ENCODE measurements at places on chromosomes 13 and 19.

DNA sequence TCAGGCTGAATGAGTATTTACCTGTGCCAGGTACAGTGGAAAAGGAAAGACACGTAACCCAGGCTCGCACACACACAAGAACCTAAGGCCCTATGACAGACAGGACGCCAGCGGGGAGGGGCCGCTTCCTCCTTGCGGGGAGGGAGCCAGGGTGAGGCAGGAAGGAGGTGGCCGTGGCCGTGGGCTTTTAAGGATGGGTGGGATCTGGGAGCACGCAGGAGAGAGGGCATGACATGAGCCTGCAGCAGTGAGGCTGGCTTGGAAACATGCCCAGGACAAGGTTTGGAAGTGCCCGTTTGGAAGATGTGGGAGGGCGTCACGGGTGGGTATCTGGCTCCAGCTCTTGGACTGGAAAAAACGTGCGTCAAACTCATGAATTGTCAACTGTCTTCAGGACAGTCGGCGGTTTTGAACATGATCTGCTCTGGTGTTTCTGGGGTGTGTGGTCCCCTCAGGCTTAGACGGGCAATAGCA, 20.1 kb downstream of the SH3GL1 start:
- DNase-seq, result no peak

GRCh38 chr13:38814331-38814730, 127.5 kb downstream of the FREM2 start:
- no peak for DNase-seq

GRCh38 chr13:113668491-113668971, 1.5 kb downstream of the GRK1 start:
- no peak for DNase-seq

DNA sequence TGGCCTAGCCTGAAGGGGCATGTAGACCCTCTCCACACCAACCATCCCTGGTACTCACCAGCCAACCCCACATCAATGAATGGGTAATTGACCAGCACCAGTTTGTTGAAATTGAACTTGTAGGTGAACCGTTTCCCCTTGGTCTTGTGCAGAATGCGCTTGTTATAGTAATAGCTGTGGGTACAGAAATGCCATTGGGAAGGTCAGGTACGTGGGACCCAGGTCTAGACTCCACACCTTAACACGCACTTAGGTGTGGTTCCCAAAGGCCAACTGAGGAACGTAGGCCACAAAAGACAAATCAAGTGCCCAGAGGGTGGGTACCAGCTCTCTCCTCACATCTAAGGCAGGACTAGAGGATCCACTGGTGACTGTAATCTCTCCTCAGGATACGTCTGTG, 5.2 kb downstream of the ERF start:
- DNase-seq, result no peak

DNA sequence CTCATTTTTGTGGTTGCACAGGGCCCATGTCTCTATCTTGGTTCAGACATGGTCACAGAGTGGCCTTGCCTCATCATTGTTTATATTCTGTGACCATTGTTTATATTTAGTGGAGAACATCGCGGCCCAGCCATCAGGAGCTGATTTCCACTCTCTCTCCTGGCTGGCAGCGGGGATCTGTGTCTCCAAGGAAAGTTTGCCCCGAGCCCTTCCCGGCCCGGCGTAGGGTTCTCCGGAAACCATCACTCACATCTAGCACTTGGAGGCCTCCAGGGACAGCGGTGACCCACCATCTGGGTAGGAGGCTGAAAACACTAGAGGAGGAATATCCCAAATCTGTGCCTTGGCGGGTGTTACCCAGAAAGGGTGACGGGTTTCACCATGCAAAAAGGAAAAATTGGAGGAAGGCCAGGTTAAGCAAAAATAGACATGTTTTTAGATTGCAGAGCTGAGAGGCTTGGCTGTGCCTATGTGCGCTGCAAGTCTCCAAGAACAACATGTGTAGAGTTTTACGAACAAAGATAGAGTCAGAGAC, 726 bp upstream of the ZNF358 start:
- no peak for DNase-seq

DNA sequence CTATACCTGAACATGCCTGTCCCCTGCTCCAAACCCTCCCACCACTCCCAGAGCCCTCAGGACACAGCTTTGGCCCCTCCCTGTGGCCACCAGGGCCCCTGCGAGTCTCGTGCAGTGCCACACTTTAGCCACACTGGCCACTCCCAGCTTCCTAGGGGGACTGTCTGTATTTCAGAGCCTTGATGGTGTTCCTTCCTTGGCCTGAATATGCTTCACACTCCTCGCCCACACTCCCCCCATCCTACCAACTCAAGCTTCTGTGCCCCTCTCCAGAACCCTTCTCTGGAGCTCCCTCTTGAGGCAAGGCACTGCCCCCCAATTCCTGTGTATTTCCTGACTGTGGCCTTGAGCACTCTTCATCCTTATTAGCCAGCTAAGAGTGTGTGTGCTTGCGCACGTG, 80.2 kb downstream of the DPF1 start:
- no peak for DNase-seq

GRCh38 chr13:111952814-111953213, 114.1 kb upstream of the SOX1 start:
- no peak for DNase-seq

- DNase-seq, result no peak
These were observed 103.8 kb downstream of the LRCH1 start for GRCh38 chr13:46656786-46657185.

GRCh38 chr13:86155756-86156155, 356.5 kb upstream of the SLITRK6 start:
- DNase-seq, result no peak

GRCh38 chr19:1854542-1855039, 6.3 kb upstream of the REXO1 start:
- no peak for DNase-seq

GRCh38 chr13:113801289-113801961, 42.4 kb downstream of the TMEM255B start:
- DNase-seq, result no peak

- peak; percentile 71 for DNase-seq
These were observed 9.4 kb upstream of the FXYD3 start for GRCh38 chr19:35106291-35106583.

GRCh38 chr19:4811328-4812131, 20.0 kb downstream of the TICAM1 start:
- DNase-seq, result peak; percentile 45

DNA sequence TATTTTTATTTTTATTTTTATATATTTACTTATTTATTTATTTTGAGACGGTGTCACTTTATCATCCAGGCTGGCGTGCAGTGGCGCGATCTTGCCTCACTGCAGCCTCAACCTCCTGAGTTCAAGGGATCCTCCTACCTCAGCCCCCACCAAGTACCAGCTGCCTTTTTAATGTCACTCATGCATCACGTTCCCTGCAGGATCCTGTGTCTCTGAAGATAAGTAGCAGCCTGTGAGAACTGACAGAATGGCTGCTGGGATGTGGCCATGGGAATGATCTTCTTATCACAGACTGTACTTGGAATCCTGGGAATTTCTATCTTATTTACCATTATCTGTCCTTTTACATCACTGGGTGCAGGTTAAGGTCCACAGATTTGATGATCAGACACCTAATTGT, 9.2 kb upstream of the ZNF761 start:
- DNase-seq, result no peak

DNA sequence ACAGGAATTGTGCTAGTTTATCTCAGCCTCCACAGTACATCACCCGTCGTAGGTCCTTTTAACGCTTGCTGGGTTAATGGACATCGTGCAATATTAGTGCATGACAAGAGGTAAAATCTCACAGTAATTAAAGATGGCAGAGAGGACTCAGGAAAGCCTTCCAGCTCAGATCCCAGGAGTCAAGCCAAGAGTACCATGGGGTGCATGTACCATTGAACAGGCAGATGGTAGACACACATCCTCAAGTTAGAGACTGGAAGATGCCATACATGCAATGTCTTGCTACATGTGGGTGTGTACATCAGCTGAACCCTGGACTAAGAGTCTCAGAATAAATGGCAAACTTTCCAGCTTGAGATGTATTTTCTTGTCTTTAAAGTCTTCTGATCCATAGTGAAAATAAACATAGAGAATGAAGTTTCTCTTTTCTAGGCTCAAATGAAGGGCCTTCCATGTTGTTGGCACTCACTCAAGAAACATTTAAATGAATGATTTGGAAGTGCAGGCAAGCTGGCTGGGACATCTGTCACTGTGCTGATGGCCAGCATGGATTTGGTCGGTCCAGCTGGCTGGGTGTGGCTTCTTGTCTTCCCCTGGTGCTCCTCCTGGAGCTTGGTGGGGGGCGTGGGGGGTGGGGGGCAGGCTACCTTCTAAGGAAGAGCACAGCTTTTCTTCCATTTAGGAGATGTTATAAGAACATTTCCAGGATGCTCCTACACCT, 290.9 kb upstream of the MAB21L1 start:
- no peak for DNase-seq

- DNase-seq, result no peak
These were observed 419.3 kb upstream of the NBEA start for GRCh38 chr13:34522808-34523207.

- DNase-seq, result no peak
These were observed 46.6 kb downstream of the MBNL2 start for GRCh38 chr13:97268772-97269171.

- no peak for DNase-seq
These were observed 9.7 kb upstream of the ATP11A start for GRCh38 chr13:112679932-112680677.

GRCh38 chr19:30916238-30916637, 433.0 kb downstream of the TSHZ3 start:
- DNase-seq, result no peak

DNA sequence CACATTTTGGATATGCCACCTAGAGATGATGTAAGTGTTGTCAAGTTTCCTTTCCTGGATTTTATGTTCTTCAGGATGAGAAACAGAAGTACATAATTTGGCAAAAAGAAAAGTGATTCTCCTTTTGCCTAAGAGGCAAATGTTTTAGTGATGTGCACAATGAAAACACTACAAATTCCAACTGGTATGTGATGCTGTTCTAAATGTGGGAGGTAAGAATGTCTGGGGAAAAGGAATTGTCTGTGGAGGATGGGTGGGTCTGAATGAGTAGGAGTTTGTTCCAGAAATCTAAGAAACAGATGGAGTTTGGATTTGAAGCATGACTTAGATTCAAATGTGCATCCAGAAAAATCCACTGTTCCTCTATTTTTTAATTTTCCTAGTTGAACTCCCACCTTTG, 473.6 kb upstream of the SPRY2 start:
- no peak for DNase-seq

- DNase-seq, result no peak
These were observed 44.6 kb downstream of the ANKRD27 start for GRCh38 chr19:32630338-32630737.

GRCh38 chr19:51148580-51148979, 6.5 kb downstream of the SIGLEC7 start:
- no peak for DNase-seq

DNA sequence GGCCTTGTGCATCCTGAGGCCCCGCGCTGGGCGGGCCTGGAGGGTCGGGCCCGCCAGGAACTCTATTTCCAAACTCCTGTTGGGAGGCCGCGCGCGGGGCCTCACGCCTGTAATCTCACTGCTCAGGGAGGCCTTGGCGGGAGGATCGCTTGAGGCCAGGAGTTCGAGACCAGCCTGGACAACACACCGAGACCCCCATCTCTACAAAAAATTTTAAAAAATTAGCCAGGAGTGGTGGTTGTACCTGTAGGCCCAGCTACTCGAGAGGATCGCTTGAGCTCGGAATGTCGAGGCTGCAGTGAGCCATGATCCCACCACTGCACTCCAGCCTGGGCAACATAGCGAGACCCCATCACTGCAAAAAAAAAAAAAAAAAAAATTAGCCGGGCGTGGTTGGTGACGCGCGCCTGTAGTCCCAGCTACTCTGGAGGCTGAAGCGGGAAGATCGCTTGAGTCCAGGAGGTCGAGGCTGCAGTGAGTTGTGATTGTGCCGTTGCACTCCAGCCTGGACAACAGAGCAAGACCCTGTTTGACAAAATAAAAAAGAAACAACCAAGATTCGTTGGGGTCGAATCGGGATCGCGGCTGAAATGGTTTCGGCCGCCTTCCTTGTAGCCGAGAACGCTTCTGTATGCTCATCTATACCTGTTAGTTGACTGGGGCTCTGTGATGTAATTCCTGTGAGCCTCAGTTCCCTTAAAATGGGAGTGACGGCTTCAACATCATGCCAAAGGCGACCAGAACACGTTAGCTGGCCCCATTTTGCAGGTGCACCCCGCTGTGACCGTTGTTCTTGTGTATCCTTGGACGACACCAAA, 636 bp downstream of the SF3A2 start:
- DNase-seq, result no peak

- no peak for DNase-seq
These were observed 49.0 kb downstream of the ARHGEF18 start for GRCh38 chr19:7397687-7398086.

- no peak for DNase-seq
These were observed 667 bp upstream of the MBNL2 start for GRCh38 chr13:97221466-97221865.

DNA sequence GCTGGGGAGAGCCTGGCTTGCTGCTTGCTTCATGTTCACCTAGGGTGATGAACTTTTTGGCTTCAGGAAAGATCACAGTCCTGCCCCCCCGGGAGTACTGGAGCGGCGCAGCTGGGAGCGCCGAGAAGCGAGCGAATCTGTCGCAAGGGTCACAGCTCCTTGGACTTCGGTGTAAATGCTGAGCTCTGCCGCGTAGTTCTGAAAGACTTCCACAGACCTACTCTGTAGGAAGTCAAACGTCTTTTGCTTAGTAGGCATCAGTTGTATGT, 2.7 kb downstream of the ING1 start:
- DNase-seq, result no peak

DNA sequence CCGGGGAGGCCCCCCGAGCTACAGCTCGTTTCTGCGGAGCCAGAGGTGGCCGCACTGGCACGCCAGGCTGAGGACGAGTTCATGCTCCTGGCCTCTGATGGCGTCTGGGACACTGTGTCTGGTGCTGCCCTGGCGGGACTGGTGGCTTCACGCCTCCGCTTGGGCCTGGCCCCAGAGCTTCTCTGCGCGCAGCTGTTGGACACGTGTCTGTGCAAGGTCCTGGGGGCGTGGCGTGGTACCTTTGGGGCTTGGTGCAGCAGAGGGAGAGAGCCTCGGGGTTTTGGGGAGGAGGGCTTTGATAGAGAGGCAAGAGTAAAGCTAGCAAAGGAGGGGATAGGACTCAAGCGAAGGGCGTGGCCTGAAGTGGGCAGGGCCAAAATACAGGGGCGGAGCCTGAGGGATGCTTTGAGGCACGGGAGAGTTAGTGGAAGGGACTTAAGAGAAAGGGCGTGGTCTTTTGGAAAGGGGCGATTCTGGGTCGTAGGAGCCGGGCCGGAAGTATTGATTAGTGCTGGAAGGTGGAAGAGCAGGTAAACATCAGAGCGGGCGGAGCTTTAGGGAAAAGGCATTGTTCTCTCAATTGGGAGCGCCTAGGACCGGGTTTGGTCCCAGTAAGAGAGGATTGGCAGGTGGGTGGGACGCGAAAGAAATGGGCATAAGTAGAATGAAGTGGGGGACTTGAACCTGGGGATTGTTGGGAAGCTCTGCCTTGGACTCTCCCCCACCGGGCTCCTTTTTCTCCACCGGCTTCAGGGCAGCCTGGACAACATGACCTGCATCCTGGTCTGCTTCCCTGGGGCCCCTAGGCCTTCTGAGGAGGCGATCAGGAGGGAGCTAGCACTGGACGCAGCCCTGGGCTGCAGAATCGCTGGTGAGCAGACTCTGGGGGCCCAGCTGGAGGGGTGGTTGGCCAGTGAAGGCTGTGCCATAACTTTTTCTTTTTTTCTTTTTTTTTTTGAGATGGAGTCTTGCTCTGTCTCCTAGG, 1.2 kb downstream of the PPM1N start:
- peak; percentile 18 for DNase-seq
